Activated CD4-positive, alpha-beta T cell treated with anti-CD3 and anti-CD28 coated beads, Interleukin-2, amount 10 ng/mL, durations not matched to agents 24 days and 14 days (primary cell): ENCODE measurements at places on chromosomes 11 and 22.

GRCh38 chr11:101436511-101437142, 147.2 kb downstream of the TRPC6 start:
- H3K4me3 ChIP-seq, result no peak overlapping the region

DNA sequence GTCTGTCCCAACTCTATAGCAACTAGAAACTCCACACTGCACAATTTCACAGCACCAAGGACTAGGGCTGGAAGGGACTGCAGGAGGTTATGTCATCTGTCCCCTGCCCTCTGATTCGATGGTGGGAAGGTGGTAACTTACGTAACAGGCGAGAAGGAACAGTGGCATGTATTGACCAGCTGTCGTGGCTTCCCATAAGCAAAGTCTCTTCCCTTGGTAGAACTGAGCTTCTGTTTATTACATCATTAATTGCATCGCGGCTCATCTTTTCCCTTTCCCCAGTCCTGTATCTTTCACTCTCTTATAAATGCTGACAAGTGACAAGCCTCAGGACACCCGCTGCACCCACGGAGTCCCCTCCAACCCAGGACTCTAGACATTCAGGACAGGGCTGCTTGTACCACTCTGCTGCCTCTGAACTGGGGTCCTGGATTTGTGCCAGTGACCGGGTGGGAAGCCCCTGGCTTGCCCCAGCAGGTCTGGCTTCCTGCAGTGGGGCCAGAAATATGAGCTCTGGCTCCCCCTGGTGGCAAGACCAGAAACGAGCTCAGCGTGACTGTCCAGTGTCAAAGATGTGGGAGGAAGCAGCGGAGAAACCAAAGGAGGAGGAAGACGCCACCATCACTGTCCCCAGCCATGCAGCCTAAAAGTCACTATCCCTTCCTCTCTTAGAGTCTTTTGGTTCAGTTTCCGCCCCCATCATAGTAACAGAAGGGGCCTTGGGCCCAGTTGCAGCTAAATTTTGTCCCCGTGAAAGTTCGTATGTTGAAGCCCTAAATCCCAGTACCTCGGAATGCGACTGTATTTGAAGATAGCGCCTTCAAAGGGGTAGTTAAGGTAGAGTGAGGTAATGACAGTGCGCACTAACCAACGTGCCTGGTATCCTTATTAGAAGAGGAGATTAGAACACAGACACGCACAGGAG, 84.5 kb downstream of the ISX start:
- H3K27me3 ChIP-seq, result peaks cover 7% of the 10 kb centered on the region
- H3K4me3 ChIP-seq, result no peak overlapping the region
- no peak overlapping the region for H3K27ac ChIP-seq
- H3K36me3 ChIP-seq, result no peaks in the 10 kb centered on the region

GRCh38 chr22:43994006-43994405, 30.1 kb upstream of the PARVB start:
- H3K4me3 ChIP-seq, result peak overlapping the region; percentile 15
- no peak overlapping the region for H3K27ac ChIP-seq
- H3K36me3 ChIP-seq, result peaks cover 62% of the 10 kb centered on the region
- H3K4me1 ChIP-seq, result peaks cover 20% of the 10 kb centered on the region
- no peaks in the 10 kb centered on the region for H3K27me3 ChIP-seq

GRCh38 chr11:63445118-63445517, 45.8 kb downstream of the PLAAT5 start:
- peak overlapping the region; percentile 20 for H3K27ac ChIP-seq
- H3K4me3 ChIP-seq, result no peak overlapping the region
- no peak for DNase-seq
- H3K27me3 ChIP-seq, result peaks cover 8% of the 10 kb centered on the region

DNA sequence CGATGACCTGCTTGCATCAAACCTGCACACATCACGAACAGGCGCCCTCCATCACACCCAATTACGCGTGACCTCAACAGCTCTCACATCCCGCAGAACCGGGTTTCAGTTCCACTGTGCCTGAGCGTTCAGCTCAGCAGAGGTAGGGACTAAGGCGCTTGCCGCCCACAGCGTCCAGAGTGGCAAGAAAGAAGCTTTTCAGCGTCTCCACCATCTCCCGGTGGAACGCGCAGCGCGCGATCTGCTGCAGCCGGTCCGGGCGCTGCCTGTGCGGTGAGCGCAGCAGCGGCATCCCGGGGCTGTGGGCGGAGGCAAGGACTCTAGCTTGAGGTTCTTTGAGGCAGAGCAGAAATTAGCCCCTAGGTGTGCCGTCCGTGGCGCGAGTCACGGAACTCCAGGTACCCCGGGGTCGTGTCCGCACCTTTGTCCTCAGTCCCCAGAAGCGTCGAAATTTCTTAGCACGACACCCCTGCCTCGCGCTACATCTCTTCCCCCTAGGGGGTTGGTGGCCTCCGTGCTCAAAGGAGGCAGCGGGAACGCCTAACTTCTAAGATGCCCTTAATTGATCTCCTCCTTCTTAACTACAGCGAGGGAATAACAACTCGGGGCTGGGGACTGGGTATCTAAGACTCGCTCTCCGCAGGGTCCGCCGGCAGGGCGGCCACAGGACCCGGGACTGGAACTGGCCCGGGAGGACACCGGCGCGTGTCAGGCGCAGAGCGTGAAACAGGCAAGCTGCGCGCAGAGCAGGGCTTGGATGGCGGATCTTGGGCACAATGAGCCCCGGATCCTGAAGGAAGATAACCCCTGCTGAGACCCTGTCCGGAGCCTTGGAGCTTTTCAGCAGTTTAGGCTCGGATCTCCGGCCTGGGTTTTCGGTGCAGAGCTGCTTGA, 1.7 kb upstream of the CALCA start:
- peaks cover 2% of the 10 kb centered on the region for H3K36me3 ChIP-seq
- H3K4me3 ChIP-seq, result peak overlapping the region; percentile 72
- peaks cover 29% of the 10 kb centered on the region for H3K4me1 ChIP-seq
- DNase-seq, result peak; percentile 79
- H3K27ac ChIP-seq, result no peak overlapping the region
- peaks cover 84% of the 10 kb centered on the region for H3K27me3 ChIP-seq
